ENCODE measurements at places on chromosomes 11 and 22.

DNA sequence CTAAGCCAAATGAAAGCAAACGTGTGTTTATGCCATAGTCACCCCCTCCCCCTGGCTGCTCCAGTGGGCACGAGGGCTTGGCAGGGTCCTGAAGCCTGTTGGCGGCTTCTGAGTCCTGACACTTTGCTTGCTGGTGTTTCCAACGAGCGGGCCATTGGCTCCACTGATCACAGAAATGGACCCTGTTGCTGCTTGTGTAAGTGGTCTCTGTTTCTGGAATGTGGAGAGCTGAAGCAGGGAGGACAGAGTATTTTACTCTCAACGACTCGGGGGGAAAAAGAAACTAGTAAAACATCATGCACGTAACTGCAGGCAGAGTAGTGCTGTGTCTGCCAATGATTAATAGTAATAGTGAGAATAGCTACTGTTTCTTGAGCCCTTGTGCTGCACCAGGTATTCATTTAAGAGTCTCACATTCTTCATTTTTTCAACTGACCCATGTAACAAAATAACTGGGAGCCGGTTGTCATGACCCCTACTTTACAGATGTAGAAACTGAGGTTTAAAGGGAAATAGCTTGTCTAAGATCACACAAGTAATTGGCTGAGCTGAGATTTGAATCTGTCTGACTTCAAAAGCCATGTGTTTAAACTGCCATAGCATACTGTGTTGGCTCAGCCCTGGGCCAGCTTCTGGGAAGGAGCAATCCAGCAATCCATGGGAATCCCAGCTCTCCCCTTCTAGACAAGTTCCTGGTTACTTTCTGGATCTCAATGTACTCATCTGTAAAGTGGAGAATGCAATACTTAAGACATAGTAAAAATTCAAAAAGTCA is 526.7 kb downstream of the INSC start:
- DNase-seq: no peak

- DNase-seq: no peak
These were observed 298.3 kb downstream of the ETS1 start for GRCh38 chr11:128289048-128289447.

DNA sequence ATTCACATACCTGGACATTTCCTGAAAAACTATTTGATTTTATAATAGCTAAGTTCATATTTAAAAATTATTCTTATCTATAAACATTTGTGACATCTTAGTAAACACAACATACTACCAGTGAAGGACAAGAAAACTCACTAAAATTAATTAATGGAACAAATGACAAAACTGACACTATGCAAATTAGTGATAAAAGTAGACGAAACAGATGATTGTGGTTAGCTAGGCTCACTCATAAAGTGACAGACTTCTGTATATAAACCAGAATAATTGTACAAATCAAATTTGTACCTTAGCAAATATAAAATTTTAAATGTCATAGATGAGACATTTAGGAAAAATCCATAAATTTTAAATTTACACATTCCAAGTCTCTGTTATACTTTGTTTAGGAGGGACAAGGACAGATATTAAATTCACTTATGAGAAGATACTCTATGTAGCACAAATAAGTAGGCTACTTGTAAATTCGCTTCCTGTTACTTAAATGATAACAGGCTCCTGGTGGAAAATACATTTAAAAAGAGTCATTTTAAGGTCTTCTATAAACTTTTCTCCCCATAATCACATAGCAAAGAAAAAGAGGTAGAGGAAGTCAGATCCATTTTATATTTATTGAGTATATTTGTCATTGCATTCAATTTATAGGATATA is 81.2 kb downstream of the KIF18A start:
- peak; percentile 60 for DNase-seq

- peak; percentile 81 for DNase-seq
These were observed at the start of gene FOSL1 for GRCh38 chr11:65900125-65900898. Gene FOSL1 (minus strand): TSS chr11:65900388. CDS start chr11:65900339, 49 bp downstream.

DNA sequence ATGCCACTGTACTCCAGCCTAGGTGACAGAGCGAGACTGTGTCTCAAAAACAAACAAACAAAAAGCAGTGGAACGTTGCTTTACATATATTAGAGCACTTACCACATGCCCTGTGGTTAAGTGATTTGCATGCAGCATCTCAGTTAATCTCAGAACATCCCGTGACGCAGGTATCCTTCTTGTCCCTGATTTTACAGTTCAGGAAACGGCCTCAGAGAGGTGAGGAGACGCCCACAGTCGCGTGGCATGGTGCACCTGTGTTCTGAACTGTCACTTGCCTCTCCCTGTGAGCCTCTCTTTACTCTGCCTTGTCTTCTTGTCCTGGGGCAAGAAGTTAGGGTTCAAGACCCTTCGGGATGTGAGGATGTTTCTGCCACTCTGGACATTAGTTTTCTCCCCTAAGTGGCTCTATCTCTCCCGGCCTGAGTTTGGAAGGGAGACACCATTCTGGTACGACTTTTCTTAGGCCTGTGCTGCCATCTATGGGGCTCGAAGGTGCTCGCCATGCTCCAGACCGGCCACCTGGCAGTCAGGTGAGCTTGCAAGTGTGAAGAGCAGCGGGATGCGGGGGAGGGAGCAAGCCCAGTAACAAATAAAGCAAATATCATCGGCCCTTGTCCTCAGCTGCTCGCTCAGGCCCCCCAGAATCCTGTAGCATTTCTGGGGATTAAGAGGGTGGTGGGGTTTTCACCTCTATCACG is 25.6 kb downstream of the YWHAH start:
- peak; percentile 79 for DNase-seq

DNA sequence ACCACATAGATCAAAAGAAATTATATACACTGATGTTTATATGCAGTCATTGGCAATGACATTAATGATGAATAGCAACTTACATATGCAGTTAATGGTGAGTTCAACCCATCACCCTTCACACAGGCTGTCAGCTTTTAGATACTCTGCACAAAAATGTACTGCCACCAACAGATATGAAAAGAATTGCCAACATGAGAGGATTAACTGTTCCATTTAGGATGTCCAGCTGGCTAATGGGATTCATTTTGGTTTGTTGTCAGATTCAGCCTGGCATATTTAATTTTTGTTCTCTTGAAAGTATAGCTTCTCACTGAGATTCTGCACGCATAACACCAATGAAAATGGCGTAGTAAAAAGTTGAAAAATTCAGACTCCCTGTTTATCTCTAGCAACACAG is 554.0 kb upstream of the ARHGAP42 start:
- no peak for DNase-seq

- no peak for DNase-seq
These were observed 102.1 kb upstream of the IGLL5 start for GRCh38 chr22:22785316-22786065.

GRCh38 chr11:107473792-107474191 is 16.2 kb upstream of the CWF19L2 start:
- DNase-seq: no peak

- DNase-seq: no peak
These were observed 321.7 kb upstream of the PLET1 start for GRCh38 chr11:112582366-112582765.

GRCh38 chr11:92524542-92524941 is 299.9 kb downstream of the FAT3 start:
- no peak for DNase-seq

- no peak for DNase-seq
These were observed 3.8 kb upstream of the OR52I2 start for GRCh38 chr11:4577761-4578160.

- peak; percentile 73 for DNase-seq
These were observed 4.1 kb upstream of the MAPK11 start for GRCh38 chr22:50274311-50274710.

DNA sequence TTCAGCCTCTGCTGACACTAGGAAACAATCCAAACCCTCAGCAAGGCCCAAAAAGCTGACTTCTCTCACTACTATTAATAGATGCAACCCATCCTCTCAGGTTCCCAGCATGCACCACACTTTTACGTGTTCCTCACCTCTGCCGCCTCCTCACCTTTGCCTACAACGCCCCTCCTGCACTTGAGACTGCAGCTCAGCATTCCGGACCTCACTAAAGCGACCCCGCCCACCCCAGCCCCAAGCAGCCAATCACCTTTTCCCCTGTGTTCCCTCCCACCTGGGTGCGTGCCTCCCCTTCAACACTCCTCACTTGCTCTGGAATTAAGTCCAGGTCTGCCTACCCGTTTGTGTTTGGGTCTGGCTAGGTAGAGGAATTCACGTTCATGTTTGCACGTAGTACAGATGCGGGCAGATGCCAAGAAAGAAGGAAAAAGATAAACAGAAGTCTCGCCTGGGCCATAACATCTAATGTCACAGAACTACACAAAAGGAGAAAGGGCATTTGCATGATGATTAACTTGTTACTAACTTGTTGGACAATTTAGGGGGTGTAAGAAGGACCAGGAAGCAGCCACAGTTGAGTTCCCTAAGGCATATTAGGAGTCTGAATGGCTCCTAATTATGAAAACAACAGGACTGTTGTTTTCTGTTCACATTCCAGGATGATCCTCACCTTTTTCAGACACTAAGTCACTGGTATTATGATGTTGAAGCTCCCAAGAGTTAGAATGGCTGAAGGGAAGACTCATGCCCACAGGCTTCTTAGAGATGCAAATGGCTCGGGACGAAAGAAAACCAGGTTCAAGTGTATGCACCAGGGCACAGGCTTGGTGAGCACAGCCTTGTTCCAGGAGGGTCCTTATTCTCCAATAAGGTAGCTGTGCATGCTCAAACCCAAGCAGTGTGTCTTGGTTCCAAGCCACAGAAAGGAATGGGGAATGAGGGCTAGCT is 102.2 kb downstream of the MICAL3 start:
- no peak for DNase-seq

DNA sequence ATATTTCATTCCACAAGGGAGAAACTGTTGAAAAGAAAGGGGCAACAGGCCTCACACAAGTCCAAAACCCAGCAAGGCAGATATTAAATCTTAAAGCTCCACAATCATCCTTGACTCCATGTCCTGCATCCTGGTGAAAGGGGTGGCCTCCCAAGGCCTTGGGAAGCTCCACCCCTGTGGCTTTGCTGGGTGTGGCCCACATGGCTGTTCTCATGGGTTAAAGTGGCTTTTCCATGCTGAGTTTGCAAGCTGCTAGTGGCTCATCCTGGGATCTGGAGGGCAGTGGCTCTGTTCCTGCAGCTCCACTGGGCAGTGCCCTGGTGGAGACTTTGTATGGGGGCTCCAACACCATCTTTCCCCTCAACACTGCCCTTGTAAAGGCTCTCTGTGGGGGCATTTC is 106.4 kb downstream of the CTNND1 start:
- DNase-seq: no peak

GRCh38 chr11:120180551-120181232 is 30.1 kb upstream of the OAF start:
- no peak for DNase-seq

DNA sequence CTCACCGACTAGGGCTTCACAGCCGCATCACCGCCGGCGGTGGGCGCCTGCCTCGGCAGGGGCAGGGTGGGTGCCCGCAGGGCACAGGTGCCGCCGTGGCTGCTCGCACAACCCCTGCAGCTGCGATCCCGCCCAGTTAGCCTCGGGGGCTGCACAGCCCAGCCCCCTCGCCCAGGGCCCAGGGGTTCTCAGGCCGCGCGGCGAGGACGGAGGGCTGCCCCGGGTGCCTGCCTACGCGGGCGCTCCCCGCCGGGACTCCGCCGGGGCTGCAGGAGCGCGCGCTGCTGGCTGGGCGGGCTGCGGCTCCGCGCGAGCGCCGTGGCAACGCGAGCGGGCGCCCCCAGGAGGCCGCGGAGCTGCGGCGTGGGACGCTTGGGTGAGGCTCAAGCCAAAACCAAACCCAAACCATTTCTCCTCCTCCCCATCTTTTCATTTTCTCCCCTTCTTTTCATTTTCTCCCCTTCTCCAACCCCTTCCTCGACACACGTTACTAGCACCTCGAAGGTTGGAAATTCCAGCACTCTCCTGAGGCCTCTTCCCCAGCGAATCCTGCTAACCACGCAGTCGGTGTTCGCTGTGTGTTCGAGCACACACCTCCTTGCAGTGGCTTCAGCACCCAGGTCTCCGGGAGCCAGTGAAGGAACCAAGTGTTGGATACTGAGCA is at the start of gene MICAL3:
TSS of gene MICAL3 (minus strand) at position 286 of the 664 bp plus-strand sequence. CDS start 117,749 bp downstream, outside the sequence.
- DNase-seq: peak; percentile 75

GRCh38 chr22:33247758-33248157 is 189.6 kb upstream of the SYN3 start:
- no peak for DNase-seq

DNA sequence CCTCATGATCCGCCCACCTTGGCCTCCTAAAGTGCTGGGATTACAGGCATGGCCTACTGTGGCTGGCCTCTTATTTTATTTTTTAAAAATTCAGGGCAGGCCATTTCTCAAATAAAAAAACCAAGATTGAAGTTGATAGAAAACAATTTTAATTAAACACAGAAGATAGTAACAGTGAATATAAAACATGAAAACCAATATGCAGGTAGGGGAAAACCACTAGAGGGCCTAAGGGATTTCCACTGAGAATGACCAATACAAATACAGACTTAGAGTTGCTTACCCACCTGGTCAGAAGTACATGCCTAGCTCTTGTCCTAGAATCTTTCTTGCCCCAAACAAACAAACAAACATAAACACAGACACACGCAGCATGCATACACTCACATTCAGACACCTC is 1.7 kb upstream of the RTCB start:
- peak; percentile 34 for DNase-seq

DNA sequence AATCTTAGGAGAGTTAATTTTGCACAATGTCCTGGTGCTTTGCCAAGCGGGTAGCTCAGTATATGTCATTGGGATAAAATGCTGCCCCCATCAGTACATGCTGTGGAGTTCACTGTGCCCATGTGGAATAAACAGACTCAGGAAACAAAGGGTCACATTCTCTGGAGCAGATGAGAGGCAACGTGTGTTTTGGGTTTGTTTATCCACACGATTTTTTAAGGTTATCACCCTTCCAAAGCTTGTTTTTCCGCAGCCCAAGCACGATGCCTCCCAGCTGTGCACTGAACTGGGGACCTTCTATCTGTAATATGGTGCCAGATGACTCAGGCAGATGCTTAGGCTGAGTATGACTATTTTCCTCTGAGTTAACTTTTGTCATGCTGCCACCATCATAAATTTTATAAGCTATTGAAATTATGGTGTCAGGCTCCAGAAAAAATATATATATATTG is 6.5 kb downstream of the OR4D6 start:
- DNase-seq: no peak

DNA sequence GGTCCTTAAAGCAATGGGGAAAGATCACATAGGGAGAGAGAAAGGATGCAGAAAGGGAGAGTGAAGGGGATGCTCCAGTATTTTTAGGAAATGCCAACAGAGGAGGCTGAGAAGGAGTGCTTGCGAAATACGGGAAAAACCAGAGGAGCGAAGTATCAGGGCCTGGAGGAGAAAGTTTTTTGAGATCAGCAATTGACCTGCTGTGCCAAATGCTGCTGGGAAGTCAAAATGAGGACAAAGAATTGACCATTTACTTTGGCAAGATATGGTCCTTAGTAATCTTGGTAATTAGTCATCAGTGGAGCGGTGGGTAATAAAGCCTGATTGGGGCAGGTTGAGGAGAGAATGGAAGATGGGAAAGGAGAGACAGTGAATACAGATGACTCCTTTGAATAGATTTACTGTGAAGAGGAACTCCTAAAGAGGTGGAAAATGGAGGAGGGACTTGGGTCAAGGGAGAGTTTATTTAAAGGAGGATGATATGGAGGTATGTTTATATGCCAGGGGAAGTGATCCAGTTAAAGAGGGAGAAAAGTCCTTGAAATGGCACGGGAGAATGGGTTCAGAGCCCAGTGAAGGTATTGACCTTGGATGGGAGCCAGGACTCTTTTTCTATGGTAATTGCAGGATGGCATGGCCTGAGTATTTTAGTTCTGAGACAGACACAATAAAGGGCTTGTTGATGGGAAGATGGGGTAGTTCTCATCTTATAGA is 111.5 kb downstream of the PKNOX2 start:
- no peak for DNase-seq

All from NAMALWA (cell line).